ENCODE measurements at places on chromosomes 4 and X.

DNA sequence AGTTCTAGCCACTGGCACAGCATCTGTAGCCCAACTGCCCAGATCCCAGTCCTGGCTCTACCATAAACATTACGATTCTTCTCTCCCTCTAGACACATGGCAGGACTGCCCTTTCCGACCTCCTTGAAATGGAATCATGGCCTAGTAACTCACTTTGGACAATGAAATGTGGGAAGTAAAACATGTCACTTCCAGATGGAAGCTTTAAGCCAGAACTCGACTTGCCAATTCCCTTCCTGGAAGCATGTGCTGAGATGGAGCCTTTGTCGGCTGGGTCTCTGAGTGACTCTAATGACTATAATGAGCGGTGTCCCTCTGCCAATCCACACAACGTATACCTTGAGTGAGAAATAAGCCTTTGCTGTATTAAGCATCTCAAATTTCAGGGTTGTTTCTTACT lies 34.7 kb downstream of the SH3RF1 start:
- no peak for DNase-seq

DNA sequence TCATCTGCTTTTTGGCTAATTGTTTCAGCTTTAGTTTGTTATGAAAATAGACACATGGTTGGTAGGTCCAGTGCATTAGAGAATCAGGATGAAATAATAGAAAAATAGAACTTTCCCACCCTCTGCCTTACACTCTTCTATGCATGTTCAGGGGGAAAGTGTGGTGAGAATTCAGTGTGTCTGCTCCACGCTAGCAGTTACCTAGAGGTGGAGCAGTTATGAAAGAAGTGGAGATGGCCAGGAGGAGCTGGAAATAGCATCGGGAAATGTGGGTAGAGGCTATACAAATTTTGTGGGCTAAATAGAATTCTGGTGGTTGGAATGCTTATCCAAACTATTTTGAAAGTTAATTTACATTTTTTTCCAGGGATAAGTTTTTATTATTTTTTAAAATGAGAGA lies 91.4 kb upstream of the MAD2L1 start:
- no peak for DNase-seq

DNA sequence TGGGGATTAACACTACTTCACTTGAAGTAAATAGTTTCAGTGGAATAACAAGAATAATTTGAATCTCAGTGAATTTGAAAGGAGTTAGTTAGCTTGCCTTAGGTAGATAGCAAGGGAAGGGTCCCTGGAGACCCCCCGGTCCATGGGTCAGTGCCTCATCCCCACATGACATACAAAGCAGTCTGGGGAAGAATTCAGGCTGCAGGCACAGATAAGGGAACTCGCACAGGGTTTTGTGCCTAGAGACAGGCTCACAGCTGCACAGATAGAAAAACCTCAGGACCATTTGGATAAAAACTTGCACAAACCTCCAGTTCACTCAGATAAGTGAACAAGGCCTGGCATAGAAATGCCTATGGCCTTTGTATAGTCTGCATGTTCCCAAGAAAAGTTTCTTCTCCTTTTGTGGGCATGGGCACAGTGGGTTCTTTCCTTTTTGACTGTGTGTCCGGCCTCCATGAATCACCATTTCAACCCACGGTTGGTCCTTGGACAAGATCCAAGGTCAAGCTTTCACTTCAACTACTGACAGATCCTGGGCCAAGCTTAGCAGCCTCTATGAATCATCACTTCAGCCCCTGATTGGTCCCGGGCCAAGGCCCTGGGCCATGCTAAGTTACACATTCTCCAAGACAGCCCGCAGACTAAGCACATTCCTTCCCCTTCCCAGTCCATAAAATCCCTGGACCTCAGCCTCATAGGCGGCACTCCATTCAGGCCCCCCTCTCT lies 108.3 kb upstream of the KLHL4 start:
- DNase-seq: no peak

DNA sequence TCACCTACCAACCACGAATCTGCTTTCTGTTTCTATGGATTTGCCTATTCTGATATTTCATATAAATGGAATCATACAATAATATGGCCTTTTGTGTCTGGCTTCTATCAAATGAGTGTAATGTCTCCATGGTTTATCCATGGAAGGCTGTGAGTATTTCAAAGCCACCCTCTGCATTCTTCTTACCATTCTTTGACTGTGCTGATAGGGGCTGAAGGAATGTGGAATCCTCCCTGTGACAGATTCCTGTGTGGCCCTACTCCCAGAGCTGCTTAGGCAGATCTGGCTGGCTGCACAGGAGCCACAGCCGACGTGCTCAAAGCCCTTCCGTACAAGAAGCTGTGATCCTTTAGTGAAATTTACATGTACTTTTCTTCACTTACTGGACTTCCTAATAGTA lies 163.2 kb downstream of the HS6ST2 start:
- no peak for DNase-seq

DNA sequence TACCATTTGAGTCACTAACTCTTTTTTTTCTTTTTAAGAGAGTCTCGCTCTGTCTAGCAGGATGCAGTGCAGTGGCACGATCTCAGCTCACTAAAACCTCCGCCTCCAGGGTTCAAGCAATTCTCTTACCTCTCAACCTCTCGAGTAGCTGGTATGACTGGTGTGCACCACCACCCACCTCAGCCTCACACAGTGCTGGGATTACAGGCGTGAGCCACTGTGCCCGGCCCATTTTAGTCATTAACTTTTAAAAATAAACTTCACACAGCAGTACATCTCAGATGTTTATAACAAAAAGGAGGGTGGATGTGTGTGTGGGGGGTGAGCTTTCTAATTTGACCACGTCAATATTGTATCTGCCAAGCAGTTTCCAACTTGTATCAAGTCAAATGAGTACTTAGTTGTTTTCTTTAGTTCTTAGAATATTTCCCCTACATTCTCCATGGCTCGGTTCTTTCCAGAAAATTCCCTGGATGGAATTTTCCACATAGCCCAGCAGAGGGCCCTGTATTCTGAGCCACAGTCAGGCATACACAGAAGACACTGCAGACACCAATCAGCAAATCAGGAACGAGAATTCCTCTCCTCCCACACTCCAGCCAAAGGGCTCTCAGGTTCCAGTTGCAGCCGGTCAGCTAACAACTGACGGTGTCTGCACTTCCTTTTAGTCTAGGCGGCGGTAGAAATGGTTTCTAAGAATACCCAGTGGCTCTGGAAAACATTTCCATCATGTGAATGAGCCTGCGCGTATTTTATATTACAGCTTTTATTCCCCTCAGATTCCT lies 20.1 kb upstream of the ARAF start:
- DNase-seq: no peak

GRCh38 chrX:99033226-99033901 lies 1376.7 kb downstream of the PCDH19 start:
- no peak for DNase-seq

GRCh38 chr4:16862697-16863096 lies 35.7 kb downstream of the LDB2 start:
- DNase-seq: no peak

DNA sequence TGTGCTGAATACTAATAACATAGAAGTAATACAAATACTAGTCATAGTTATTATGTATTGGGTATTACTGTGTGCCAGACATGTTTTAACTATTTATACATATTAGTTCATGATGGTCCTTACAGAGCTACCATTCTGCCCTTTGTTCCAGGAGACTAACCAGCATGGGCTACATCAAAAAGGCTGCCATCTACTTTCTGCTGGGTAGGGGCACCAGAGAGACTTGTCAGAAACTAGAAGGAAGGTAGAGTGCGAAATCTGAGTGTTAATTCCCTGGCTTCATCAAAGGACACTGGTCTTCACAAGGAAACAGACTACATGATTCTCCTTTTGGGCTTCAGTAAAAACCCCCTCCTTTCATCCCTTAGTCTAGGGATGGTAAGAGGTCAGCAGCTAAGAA lies 347.8 kb downstream of the GBA3 start:
- no peak for DNase-seq

DNA sequence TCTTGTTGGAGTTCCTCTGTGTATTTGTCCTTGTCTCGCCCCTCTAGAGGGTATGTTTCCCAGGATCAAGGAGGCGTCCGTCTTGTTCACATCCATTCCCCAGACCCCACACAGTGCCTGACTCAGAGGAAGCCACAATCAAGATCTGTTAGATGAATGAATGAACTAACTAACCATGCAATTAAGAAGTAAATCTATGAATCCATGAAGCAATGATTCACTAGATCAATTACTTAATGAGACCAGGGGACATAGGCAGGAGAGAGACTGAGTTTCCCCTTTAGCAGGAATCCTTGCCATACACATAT lies 11.9 kb downstream of the BLOC1S4 start:
- DNase-seq: no peak

- no peak for DNase-seq
Measured at GRCh38 chr4:70153937-70154336, at the start of gene PRR27. Gene PRR27 (plus strand): TSS chr4:70154237. CDS start chr4:70154376, 139 bp downstream.

GRCh38 chr4:101944649-101945048 lies 154.1 kb downstream of the BANK1 start:
- DNase-seq: no peak

DNA sequence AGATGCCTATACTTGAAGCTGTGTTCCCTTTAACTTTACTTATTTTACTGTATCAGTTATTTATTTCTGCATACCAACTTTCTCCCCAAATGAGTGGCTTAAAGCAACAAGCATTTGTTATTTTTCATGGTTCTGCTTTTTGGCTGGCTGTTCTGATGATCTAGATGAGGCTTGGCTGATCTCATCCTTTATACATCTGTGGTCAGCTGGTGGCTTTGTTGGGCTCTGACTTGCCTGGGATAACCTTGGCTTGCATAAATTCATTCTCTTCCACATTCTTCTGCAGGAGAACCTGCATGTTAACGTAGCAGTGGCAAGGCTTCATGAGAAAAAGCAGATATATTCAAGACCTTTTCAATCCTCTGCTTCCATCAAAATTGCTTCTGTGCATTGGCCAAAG lies 1317.6 kb downstream of the ADGRL3 start:
- DNase-seq: no peak

DNA sequence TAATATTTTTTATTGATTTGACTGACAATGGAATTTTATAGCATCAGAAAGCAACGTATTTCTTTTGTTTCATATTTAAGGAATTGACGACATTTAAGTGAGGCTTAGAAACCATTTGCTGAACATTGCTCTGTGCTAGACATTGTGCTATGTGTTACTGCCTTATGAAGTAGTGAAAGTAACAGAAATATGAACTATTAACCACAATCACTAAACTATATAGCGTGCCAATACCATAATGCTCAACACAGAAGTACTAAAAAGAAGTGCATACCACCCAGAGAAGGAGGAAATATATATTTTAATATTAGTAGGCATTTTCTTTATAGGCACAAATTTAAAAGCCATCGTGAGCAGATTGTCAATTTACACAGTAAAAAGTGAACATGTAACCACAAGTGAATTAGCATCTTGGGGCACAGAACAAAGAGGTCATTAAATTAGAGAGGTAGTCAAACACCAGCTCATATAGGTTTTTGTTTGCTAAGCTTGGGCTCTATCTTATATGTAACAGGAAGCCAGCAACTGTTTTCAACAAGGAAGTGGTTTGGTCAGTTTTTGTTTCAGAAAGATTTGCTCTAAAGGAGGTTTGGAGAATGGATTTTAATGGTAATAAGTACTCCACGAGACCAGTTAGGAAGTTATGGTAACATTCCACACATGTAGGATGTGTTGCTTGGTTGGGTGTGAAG lies 270.7 kb downstream of the GRXCR1 start:
- DNase-seq: no peak

- no peak for DNase-seq
Measured at GRCh38 chr4:22237846-22238494, 277.9 kb downstream of the ADGRA3 start.

DNA sequence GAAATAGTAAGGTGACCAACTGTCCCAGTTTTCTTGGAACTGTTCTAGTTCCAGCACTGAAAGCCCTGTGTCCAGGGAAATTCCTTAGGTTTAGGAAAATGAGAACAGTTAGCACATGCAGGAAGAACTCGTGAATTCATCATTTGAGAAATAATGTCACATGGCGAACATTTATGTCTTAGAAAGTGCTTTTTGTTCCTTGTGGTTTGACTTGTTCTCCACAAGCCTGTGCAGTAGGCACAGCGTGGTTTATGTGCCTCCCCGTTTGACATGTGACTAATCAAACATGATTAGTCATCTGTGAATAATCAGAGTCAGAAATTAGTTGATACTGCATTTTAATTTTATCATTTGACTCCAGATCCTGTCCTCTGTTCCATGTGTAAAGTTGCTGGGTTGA lies 556.0 kb upstream of the CPEB2 start:
- DNase-seq: no peak

- DNase-seq: no peak
Measured at GRCh38 chr4:169209388-169209883, 61.3 kb downstream of the SH3RF1 start.

DNA sequence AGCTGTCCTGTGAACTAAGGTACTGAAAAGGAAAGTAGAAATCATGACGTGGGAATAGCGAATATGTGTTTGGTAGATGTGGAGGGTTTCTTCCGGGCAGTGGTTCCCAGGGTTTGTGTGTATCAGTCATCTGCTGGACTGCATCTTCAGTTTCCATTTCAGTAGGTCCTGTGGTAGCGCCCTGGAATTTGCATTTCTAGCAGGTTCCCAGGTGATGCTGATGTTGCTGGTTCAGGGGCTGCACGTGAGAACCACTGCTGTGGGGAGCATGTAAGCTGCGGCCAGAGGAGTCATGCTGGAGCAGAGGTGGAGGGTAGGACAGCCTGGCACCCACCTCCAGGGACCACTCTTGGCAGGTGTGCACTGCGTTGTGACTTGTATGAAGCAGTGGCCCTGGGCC lies 47.1 kb downstream of the ARHGAP10 start:
- no peak for DNase-seq

- DNase-seq: no peak
Measured at GRCh38 chr4:42638993-42639392, 17.9 kb downstream of the ATP8A1 start.

GRCh38 chrX:96729053-96729452 lies 44.4 kb downstream of the DIAPH2 start:
- no peak for DNase-seq

- DNase-seq: no peak
Measured at GRCh38 chrX:122004127-122004526, 956.7 kb downstream of the GLUD2 start.

GRCh38 chr4:19300213-19300612 lies 951.5 kb upstream of the SLIT2 start:
- no peak for DNase-seq

DNA sequence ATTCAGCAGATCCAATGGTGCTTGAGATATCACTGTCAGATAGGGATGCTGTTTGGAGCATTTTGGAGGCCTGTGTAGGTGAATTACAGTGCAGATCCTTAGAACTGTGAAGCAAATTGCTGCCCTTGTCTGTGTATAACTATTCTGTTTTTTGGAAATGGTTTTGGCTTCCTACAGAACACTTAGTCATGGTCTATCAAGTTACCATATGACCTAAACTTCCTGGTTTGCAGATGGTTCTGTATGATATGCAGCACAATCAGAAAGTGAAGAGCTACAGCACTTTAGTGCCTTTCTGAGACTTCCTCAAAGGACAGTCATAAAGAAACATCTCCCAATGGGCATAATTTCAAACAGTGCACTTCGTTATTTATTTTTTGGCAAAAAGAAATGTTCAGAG lies 688.6 kb downstream of the SH3BGRL start:
- DNase-seq: no peak
